Sciatic nerve (tissue), 2 donors: ENCODE measurements at places on chromosomes 3 and 15. TPM values are rescaled to one million over a fixed set of nuclear protein-coding genes. Genes with fewer than 3 reads are reported as not detected.
A peak's percentile ranks its signal among the peaks of the same experiment; 100 is the strongest.

- no peak for DNase-seq
These were observed 345.6 kb downstream of the GAP43 start for GRCh38 chr3:115968871-115969270.

DNA sequence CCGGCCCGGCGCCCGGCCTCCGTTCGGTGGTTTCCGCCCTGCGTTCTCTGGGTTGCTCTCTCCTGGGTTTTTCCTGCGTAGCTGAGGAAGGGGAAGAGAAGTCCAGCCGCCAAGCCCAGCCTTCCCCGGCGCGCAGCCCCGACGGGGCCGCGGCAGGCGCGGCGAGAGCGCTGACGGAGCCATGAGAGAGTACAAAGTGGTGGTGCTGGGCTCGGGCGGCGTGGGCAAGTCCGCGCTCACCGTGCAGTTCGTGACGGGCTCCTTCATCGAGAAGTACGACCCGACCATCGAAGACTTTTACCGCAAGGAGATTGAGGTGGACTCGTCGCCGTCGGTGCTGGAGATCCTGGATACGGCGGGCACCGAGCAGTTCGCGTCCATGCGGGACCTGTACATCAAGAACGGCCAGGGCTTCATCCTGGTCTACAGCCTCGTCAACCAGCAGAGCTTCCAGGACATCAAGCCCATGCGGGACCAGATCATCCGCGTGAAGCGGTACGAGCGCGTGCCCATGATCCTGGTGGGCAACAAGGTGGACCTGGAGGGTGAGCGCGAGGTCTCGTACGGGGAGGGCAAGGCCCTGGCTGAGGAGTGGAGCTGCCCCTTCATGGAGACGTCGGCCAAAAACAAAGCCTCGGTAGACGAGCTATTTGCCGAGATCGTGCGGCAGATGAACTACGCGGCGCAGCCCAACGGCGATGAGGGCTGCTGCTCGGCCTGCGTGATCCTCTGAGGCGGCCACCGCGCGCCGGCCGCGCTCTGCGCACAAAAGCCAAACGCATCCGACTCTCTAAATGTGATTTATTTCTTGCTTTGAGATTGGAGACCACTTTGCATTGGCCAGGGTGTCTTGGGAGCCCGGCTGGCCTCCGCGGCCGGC, 727 bp downstream of the RAP2B start:
- DNase-seq = peak; percentile 71

- no peak for DNase-seq
These were observed 27.2 kb downstream of the MAP2K5 start for GRCh38 chr15:67569668-67570067.

DNA sequence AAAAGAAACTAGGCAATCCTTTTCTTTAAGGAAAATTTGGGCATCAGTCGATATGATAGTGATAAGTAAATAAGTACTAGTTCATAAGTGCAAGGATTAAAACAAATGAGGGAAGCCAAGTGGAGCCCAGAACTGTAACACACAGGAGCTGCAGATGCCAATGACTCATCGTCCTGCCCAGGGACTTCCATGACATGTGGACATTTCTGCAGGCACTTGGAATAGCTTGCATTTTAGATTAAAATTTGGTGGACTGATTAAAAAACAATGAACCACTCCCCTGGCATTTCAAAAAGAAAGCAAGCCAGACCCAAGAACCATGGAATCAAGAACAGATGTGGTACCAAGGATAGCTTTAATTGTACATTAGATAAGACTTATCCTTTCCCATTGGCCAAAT, 2.9 kb downstream of the SAMD7 start:
- DNase-seq = no peak

- DNase-seq = no peak
These were observed 23.0 kb upstream of the CLDN1 start for GRCh38 chr3:190345027-190345821.

GRCh38 chr3:159804726-159805410, 183.8 kb upstream of the IL12A start:
- peak; percentile 71 for DNase-seq

DNA sequence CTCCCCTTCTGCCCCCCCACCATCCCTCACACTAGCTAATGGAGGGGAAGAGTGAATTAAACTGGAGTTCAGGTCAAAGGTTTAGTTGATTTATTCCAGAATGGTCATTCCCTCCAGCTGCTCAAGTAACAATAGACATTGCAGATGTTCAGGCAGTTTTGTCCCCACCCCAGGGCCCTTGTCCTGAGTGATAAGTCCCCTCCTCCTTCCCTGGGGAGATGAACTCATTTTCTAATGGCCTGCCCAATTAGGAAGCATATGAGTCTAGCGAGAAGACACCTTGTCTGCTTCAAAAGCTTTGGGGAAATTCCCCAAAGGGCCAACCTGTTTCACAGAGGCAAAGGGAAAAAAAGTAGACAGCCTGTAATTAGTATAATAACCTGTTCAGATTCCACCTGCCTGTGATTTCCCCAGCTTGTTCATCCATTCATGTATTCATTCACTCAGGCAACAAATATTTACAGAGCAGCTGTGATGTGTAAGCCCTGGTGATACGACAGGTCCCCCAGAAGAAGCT, 165.3 kb downstream of the SHQ1 start:
- DNase-seq = no peak

Gene GABRR3
- total RNA-seq = not detected

Gene CADPS
- total RNA-seq = 1.1 TPM

GRCh38 chr3:196914866-196915265, 27.5 kb downstream of the NCBP2 start:
- DNase-seq = no peak

GRCh38 chr3:195250473-195251251, 20.3 kb downstream of the XXYLT1 start:
- no peak for DNase-seq

- DNase-seq = no peak
These were observed 563.7 kb downstream of the NSUN3 start for GRCh38 chr3:94626573-94626972.

Gene LIPC
- 24.4 TPM for total RNA-seq

- no peak for DNase-seq
These were observed 114.1 kb downstream of the ZNF609 start for GRCh38 chr15:64574301-64575017.

Gene FSIP1
- total RNA-seq = 0.85 TPM

Gene PRR20G
- not detected for total RNA-seq

Gene ST6GAL1
- total RNA-seq = 62.6 TPM

GRCh38 chr3:89340408-89340807, 233.0 kb downstream of the EPHA3 start:
- DNase-seq = no peak

Gene SEMA5B
- total RNA-seq = 10.1 TPM

Gene IMP3
- 47.2 TPM for total RNA-seq

GRCh38 chr3:24145981-24146822, 201.1 kb downstream of the NR1D2 start:
- no peak for DNase-seq

DNA sequence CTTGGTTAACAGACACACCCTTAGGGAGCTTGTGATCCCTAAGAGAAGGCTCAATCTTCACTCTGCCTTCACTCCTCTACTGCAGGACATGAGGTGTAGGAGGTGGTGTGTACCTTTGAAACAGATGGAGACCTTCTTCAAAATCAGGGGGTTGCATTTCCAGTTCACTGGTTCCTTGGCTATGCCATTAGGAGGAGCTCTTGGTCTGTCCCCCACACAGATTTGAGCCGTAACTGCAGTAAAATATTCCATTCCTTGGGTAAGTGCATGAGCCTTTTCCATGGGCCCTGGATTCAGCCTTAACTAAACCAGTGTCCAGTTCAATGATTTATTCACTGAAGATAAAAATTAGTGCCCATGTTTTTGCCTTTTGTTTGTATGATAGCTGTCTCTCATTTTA, 144.6 kb downstream of the MCTP2 start:
- no peak for DNase-seq

Gene JAGN1
- 19.7 TPM for total RNA-seq

DNA sequence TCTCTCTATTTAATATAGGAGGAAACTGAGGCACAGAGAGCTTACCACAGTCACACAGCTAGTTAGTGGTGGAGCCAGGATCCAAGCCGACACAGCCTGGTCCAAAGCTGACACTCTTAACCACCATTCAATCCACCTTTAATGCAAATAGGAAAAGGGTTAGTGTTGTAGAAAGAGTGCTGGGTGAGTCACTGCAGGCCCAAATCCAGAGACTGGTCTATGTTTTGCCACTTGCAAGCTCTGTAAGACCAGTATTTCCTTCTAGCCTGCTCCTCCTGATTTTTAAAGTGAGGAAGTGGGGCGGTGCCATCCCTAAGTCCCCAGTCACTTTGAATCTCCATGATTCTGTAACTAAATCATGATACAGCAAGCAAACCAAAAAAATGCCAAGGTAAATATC, 111.0 kb downstream of the MECOM start:
- no peak for DNase-seq

Gene DLL4
- total RNA-seq = 33.3 TPM

DNA sequence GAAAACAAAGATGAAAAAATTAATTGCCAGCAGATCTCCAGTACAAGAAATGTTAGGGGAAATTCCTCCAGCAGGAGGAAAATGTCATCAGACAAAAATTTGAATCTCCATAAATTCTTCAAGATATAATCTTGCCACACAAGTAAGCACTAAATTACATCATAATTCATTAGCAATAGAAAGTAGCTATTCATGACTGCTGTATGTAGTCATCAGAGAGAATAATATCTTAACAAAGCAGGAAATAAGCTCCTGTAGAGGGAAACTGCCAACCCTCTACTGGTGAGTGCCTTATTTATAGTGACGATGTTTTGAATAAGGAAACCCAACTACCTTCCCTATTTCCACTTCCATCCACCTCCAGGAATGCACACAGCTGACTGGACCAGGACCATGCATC, 15.8 kb upstream of the SLC27A2 start:
- DNase-seq = no peak

Gene LRRN1
- total RNA-seq = 10.4 TPM

Gene TRPC1
- 30.4 TPM for total RNA-seq

GRCh38 chr15:83207660-83208366, at the start of gene HDGFL3:
TSS of gene HDGFL3 (minus strand) at chr15:83207823. CDS start at chr15:83207414, 409 bp downstream.
- peak; percentile 82 for DNase-seq

Gene TEX9
- total RNA-seq = 8.1 TPM

Gene ACOX2
- 31.0 TPM for total RNA-seq

Gene ZNF80
- not detected for total RNA-seq

Gene RETNLB
- total RNA-seq = not detected

DNA sequence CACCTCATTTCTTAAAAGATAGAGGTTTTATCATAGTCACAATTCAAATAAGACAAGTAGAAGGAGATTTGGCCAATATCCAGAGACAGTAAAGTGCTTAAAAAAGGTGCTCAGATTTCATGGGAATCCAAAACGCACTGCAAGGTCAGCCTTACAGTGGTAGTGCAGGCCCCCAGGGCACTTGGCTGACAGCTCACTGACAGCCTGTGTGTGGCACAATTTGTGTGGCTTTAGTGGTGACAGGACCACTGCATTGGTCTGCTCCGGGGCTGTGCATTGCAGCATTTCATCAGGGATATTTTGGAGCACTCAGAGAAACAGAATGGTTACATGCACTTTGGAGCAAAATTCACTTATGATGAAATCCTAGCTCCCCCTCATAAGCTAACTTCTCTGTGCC, 544.3 kb downstream of the NTRK3 start:
- no peak for DNase-seq

- no peak for DNase-seq
These were observed 329.7 kb downstream of the RORA start for GRCh38 chr15:60899322-60899966.

DNA sequence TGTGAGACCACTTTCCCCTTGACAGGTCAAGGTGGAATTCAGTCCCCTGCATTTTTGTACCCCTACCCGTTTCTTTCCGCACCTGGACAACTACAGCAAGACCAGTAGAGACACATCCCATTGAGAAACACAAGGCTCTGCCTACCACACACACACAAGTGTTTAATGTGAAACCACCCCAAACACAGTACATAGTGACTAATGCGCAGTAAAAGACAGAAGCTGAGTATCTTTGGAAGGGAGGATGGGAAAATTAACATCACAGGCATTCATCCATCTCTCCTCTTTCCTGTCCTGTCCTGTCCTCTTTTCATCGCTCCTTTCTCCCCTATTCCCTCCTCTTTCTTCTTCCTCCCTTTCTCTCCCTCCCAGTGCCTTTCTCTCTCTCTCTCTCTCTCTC, 64.8 kb downstream of the SCN11A start:
- no peak for DNase-seq

Gene PLOD2
- total RNA-seq = 37.2 TPM

Gene FETUB
- total RNA-seq = not detected

GRCh38 chr15:39597751-39598185, 16.9 kb downstream of the THBS1 start:
- no peak for DNase-seq
